ENCODE measurements at places on chromosomes 6 and 20.

GRCh38 chr20:19758133-19758500 is at the start of gene RIN2:
Gene RIN2, plus strand, starts transcription at chr20:19758258. Its CDS starts 131,344 bp downstream, at chr20:19889602.
- no peak for DNase-seq

- DNase-seq = no peak
Measured at GRCh38 chr6:168232062-168232461, 87.5 kb downstream of the DACT2 start.

DNA sequence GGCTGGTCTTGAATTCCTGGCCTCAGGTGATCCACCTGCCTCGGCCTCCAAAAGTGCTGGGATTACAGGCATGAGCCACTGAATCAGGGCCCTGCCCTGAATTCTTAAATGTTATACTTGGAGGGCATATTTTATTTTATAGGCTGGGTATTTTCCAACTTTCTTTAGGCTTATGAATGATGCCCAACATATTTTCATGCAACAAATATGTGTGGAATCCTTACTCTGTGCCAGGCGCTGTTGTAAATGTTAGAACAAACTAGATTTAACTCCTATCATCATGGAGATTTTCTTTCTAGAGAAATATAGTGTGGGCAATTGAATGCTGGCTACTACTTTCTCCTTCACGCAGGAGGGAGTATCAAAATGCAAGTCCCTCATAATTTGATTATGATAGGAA is 71.2 kb downstream of the SAMD5 start:
- no peak for DNase-seq

- DNase-seq = no peak
Measured at GRCh38 chr6:14506656-14507246, 389.2 kb downstream of the CD83 start.

GRCh38 chr6:36695414-36695813 is 2.2 kb upstream of the RAB44 start:
- no peak for DNase-seq

GRCh38 chr6:158999154-158999665 is 792 bp downstream of the RSPH3 start:
- DNase-seq = no peak

DNA sequence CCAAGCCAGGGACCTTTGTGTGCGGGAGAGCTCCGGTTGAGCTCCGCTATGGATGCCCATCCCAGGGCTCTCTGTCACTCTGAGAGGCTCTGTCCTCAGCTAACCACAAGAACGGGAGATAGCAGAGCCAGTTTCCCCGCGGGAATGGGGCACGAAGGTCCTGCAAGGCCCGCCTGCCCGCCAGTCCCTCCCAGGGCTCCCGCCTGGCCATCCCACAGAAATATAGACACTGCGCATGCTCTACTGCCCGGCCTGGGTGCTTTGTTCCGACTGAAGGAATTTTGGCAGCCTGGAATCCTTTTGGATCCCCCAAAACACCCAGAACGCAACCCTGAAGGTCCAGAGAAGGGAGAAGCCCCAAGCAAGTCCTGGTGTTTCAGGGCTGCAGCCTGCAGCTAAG is 8.6 kb upstream of the DEFB110 start:
- DNase-seq = no peak

All from stimulated activated CD8-positive, alpha-beta memory T cell treated with anti-CD3 and anti-CD28 coated beads, Interleukin-2, amount 100 ng/mL, for 1 hour (primary cell).